ENCODE measurements at places on chromosomes 12 and 14. TPM values are rescaled to one million over a fixed set of nuclear protein-coding genes. Genes with fewer than 3 reads are reported as not detected.

- no peaks in the 10 kb centered on the region for H3K36me3 ChIP-seq
- H3K4me1 ChIP-seq, result no peaks in the 10 kb centered on the region
- H3K27ac ChIP-seq, result no peak overlapping the region
- no peak for DNase-seq
- no peak overlapping the region for H3K4me3 ChIP-seq
Observed at GRCh38 chr12:33649992-33650391, 210.4 kb upstream of the SYT10 start.

DNA sequence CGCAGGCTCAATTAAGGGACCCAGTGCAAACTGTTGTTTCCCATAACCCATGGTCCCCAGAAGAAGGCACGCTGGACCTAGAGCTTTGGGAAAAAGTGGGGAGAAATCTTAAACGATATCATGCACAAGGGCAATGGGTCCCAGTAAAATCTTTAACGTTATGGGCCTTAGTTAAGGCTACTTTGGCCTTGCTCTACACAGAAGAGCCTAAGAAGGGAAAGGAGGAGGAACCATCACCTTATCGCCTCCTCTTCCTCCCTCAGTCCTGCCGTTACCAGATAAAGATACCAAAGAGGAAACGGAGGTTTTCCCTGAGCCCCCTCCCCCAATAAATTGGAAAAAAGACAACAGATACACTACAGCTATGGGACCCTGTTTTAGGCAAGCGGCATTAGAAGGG lies 116.9 kb downstream of the PPHLN1 start:
- no peak overlapping the region for H3K27ac ChIP-seq
- H3K27me3 ChIP-seq, result no peaks in the 10 kb centered on the region
- H3K36me3 ChIP-seq, result peaks cover 9% of the 10 kb centered on the region
- H3K4me1 ChIP-seq, result no peaks in the 10 kb centered on the region
- H3K4me3 ChIP-seq, result no peak overlapping the region

GRCh38 chr12:92573104-92573503 lies 129.7 kb upstream of the PLEKHG7 start:
- H3K27ac ChIP-seq, result no peak overlapping the region
- no peak overlapping the region for H3K4me3 ChIP-seq
- peaks cover 13% of the 10 kb centered on the region for H3K4me1 ChIP-seq
- DNase-seq, result no peak
- no peaks in the 10 kb centered on the region for H3K27me3 ChIP-seq

GRCh38 chr12:128318946-128319345 lies 52.0 kb downstream of the TMEM132C start:
- H3K4me1 ChIP-seq, result no peaks in the 10 kb centered on the region
- no peaks in the 10 kb centered on the region for H3K36me3 ChIP-seq
- no peak for DNase-seq

DNA sequence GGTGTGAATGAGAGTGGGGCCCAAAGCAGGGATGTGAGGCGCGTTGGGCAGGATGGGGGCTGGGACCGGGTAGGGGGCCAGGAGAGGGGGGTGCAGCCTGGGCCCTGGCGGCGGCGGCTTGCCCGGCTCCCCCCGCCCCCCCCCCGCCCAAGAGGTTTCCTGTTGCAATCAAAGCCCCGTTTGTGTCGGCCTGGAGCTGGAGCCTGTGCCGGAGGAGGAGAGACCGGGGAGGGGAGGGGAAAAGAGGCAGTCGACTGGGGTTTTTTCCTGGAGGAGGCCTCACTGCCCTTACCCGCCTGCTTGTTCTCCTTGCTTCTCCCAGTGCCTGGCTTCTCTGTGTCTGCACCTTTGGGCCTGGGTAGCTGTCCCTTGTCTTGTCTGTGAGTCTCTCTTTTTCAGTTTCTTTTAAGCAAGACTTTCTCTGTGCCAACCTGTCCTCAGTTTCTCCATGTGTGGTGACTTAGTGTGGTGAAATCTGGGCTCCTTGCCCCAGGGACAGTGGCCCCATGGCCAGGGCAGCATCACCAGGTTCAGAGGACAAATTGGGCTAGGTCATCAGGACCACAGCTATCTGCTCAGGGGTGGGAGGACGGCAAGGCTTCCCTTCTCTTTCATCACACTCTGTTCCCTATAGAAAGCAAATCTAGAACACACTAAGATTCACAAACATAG lies 8.5 kb downstream of the RARG start:
- no peaks in the 10 kb centered on the region for H3K36me3 ChIP-seq
- H3K27me3 ChIP-seq, result no peaks in the 10 kb centered on the region
- peaks cover 37% of the 10 kb centered on the region for H3K4me1 ChIP-seq
- peak overlapping the region; percentile 66 for H3K27ac ChIP-seq
- DNase-seq, result no peak

DNA sequence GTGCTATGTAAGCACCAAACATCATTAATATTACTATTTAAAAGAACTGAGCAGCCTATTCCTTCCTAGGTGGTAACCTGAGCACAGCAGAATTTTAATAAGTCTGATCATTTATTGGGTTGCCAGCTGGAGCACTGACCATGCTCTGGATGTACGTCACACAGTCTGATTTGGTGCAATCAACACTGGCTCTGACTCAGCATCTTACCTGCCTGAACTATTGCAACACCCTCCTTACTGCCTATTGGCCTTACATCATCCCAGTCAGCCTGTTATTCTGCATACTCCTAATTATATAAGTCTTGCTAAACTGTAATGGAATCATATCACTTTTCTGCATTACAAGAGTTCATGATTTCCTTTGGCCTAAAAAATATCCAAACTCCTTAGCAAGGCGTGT lies 149.7 kb downstream of the PTPRO start:
- H3K27ac ChIP-seq, result no peak overlapping the region
- no peak overlapping the region for H3K4me3 ChIP-seq
- no peaks in the 10 kb centered on the region for H3K27me3 ChIP-seq

GRCh38 chr12:93245543-93245942 lies 132.2 kb upstream of the NUDT4 start:
- peaks cover 23% of the 10 kb centered on the region for H3K4me1 ChIP-seq
- H3K36me3 ChIP-seq, result no peaks in the 10 kb centered on the region
- DNase-seq, result peak; percentile 14
- H3K27me3 ChIP-seq, result no peaks in the 10 kb centered on the region

The KLRC3 gene
- total RNA-seq, result 7.8 TPM

DNA sequence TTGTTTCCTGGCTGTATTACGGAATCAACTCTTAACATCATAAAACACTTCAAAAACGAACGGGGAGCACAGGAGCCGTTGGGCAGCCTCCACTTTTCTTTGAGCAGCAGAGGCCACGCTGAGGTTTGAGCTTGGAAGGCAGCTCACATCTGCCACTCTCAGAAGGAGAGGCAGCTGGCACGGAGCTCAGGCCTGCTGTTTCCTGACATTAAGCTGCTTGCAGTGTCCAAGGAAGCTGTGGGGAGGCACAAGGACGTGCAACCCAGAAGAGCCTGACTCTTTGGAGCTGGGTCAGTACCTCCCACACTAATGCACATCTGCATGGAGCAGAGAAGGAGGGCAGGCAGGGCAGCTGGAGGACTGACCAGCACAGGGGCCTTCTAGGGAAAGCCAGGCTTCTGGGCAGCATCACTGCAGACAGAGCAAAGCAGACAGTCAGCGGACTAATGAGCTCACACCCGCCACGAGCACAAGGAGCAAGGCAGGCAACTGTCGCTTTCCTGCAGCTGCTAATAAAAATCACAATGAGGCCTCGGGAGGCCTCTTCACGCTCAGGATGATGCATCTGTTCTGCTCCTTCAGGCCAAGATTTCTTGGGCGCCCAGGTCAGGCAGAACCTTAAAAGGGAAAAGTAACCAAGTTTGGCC lies 211.1 kb downstream of the GLT1D1 start:
- H3K27ac ChIP-seq, result no peak overlapping the region
- no peaks in the 10 kb centered on the region for H3K36me3 ChIP-seq
- H3K4me3 ChIP-seq, result no peak overlapping the region
- no peaks in the 10 kb centered on the region for H3K27me3 ChIP-seq
- H3K4me1 ChIP-seq, result no peaks in the 10 kb centered on the region
- DNase-seq, result no peak

The SERPINA4 gene
- not detected for total RNA-seq

Measured in naive thymus-derived CD4-positive, alpha-beta T cell (primary cell).